Activated CD4-positive, alpha-beta T cell treated with anti-CD3 and anti-CD28 coated beads for 36 hours (primary cell): ENCODE measurements at places on chromosomes 6 and 20. TPM values are rescaled to one million over a fixed set of nuclear protein-coding genes. Genes with fewer than 3 reads are reported as not detected.

- no peak overlapping the region for H3K27ac ChIP-seq
- no peaks in the 10 kb centered on the region for H3K27me3 ChIP-seq
- no peak for DNase-seq
- H3K36me3 ChIP-seq: peaks cover 6% of the 10 kb centered on the region
- no peak overlapping the region for H3K4me3 ChIP-seq
- H3K4me1 ChIP-seq: no peaks in the 10 kb centered on the region
Measured at GRCh38 chr6:1952740-1953360, 292.6 kb downstream of the GMDS start.

DNA sequence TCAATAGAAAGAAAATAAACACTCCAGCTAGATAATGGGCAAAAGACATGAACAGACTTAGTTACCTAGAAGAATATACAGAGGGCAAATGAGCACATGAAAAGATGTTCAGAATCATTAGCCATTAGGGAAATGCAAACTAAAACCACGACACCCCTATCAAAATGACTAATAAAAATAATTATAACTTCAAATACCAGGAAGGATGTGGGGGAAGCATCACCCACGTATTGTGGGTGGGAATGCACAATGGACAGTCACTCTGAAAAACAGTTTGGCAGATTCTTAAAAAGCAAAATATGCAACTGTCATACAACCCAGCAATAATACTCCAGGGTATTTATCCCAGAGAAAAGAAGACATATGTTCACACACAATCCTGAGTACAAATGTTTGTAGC, 92.6 kb downstream of the DLL1 start:
- H3K36me3 ChIP-seq: peaks cover 3% of the 10 kb centered on the region
- no peak for DNase-seq
- H3K27me3 ChIP-seq: peaks cover 10% of the 10 kb centered on the region
- no peaks in the 10 kb centered on the region for H3K4me1 ChIP-seq
- no peak overlapping the region for H3K27ac ChIP-seq

DNA sequence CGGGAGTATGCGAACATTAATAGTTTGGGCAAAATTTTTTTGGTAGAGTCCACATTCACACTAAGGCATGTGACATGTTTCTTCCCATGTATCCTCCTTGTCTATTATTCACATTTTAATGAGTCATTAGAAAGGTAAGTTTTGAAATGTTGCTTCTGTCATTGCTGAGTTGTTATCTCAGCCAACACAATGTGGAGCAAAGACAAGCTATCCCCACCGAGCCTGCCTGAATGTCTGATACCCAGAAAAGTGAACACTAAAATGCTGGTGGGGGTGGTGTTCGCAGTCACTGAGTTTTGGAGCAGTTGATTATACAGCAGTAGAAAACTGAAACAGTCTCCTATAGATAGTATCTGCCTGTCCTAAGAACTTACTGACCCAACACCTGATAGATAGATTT, 68.3 kb upstream of the ASF1A start:
- no peak overlapping the region for H3K27ac ChIP-seq
- no peak overlapping the region for H3K4me3 ChIP-seq
- no peak for DNase-seq
- H3K36me3 ChIP-seq: peaks cover 45% of the 10 kb centered on the region

GRCh38 chr6:32689531-32690501, 23.4 kb upstream of the HLA-DQB1 start:
- H3K4me1 ChIP-seq: peaks cover 25% of the 10 kb centered on the region
- H3K27ac ChIP-seq: no peak overlapping the region
- DNase-seq: no peak
- peaks cover 10% of the 10 kb centered on the region for H3K27me3 ChIP-seq
- H3K36me3 ChIP-seq: no peaks in the 10 kb centered on the region

DNA sequence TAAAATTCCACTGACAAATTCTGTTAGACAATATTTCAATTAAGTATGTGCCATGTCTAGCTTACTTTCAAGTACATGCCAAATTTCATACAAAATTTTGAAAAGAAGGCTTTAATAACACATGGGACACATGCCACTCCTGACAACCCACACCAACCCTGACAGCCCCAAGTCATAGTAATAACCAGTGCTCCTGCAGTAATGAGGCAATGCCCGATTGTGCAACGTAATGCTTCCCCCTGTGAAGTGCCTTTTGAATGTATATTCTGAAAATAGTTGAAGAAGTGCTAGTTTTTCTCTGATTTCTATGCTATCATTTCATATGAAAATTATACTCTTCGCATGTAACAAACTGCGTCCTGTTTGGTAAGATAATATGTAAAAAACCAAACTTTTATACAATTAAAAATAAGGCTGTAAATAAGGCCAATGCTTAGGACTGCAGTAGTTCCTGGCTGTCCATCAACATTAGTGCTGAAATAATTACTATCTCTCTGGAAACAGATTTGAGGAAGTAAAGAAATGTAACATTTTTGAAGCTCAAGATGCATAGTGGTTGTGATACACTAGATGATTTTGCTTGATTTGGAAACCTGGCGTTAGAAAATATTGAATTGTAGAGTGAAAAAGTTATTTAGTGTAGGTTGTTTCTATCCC, 125.8 kb upstream of the BCLAF1 start:
- DNase-seq: no peak
- no peak overlapping the region for H3K27ac ChIP-seq
- H3K36me3 ChIP-seq: no peaks in the 10 kb centered on the region
- no peaks in the 10 kb centered on the region for H3K4me1 ChIP-seq
- H3K4me3 ChIP-seq: no peak overlapping the region

- no peaks in the 10 kb centered on the region for H3K27me3 ChIP-seq
- H3K27ac ChIP-seq: no peak overlapping the region
- peaks cover 4% of the 10 kb centered on the region for H3K4me1 ChIP-seq
- DNase-seq: no peak
- H3K4me3 ChIP-seq: no peak overlapping the region
Measured at GRCh38 chr6:158174514-158174913, 6.4 kb downstream of the GTF2H5 start.

- H3K4me3 ChIP-seq: no peak overlapping the region
- H3K4me1 ChIP-seq: no peaks in the 10 kb centered on the region
- H3K27ac ChIP-seq: no peak overlapping the region
- peaks cover 3% of the 10 kb centered on the region for H3K27me3 ChIP-seq
Measured at GRCh38 chr6:125116710-125117109, 36.9 kb upstream of the TPD52L1 start.

GRCh38 chr6:134574491-134574890, 256.6 kb upstream of the SGK1 start:
- DNase-seq: no peak
- H3K27ac ChIP-seq: no peak overlapping the region
- H3K36me3 ChIP-seq: no peaks in the 10 kb centered on the region
- H3K4me3 ChIP-seq: no peak overlapping the region
- peaks cover 8% of the 10 kb centered on the region for H3K4me1 ChIP-seq
- H3K27me3 ChIP-seq: no peaks in the 10 kb centered on the region

DNA sequence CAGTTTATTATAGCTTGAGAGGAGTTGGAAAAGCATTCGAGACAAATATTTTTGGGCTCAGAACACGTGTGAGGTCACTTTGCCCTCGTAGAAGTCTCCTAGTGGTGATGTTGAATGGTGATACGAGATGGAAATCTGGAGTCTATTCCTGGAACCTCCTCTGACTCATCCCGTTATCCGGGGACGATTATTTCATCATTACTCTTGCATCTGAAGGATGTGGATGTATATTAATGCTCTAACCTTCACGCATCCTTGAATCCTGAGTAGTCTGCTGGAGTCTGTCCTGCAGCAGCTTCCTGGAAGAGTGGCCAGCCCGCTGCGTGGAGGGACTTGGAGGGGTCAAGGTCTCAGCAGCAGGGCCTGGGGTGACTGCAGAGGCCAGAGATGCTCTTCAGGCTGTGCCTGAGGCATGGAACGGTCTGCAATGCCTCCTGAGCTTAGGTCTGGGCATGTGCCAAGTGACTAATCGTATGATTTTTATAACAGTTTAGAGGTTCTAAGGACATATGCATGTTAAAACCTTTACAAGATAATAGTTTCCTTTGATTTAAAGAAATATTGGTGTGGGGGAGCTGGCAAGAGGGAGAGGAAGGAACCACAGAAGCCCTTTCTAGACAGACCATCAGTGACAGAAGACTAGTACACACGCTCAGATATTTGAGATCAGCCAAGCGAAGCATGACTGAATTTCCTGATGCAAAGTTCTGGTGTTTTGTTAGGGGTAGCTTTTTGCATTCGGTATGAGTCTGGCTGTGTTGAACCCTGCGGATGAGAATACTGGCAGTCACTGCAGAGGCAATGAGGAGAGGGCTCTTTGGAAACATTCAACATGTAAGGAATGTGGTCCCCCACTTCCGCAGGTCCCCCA, 400.2 kb downstream of the QKI start:
- peaks cover 4% of the 10 kb centered on the region for H3K27me3 ChIP-seq
- H3K36me3 ChIP-seq: no peaks in the 10 kb centered on the region
- no peak overlapping the region for H3K27ac ChIP-seq
- DNase-seq: no peak

GRCh38 chr20:62739581-62740285, 31.1 kb downstream of the NTSR1 start:
- peak overlapping the region; percentile 89 for H3K27ac ChIP-seq
- no peaks in the 10 kb centered on the region for H3K36me3 ChIP-seq
- peak; percentile 68 for DNase-seq
- H3K4me1 ChIP-seq: peaks cover 50% of the 10 kb centered on the region
- no peaks in the 10 kb centered on the region for H3K27me3 ChIP-seq
- peak overlapping the region; percentile 58 for H3K4me3 ChIP-seq

- H3K4me3 ChIP-seq: no peak overlapping the region
- no peak overlapping the region for H3K27ac ChIP-seq
- H3K36me3 ChIP-seq: no peaks in the 10 kb centered on the region
- no peak for DNase-seq
- no peaks in the 10 kb centered on the region for H3K27me3 ChIP-seq
Measured at GRCh38 chr20:24492031-24492607, 22.7 kb downstream of the SYNDIG1 start.

PNLDC1 gene
- total RNA-seq: 0.11 TPM

MYB gene
- total RNA-seq: 35.9 TPM

CCR6 gene
- 3.4 TPM for total RNA-seq

TEAD3 gene
- 1.5 TPM for total RNA-seq

NRSN2 gene
- 7.5 TPM for total RNA-seq
